Brain microvascular endothelial cell (primary cell): ENCODE measurements at places on chromosomes 2 and 18.

- DNase-seq: no peak
Measured at GRCh38 chr2:69119104-69119894, 106.3 kb downstream of the ANTXR1 start.

DNA sequence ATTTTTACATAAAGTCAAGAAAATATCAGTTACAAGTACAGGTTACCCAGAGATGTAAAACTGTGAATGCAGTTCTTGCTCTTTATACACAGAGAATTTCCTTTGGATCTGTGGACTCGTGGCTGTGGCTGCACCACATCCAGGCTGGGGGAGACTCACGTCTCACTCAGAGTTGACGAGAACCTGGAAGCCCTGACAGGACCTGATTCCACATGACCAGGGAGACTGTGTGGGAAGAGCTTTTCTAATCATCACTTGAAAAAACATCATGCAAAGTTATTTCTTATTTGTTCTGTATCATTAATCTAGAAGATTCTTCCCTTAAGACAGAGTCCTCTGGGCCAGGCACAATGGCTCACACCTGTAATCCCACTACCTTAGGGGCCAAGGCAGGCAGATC lies 1159.0 kb downstream of the RPIA start:
- no peak for DNase-seq

DNA sequence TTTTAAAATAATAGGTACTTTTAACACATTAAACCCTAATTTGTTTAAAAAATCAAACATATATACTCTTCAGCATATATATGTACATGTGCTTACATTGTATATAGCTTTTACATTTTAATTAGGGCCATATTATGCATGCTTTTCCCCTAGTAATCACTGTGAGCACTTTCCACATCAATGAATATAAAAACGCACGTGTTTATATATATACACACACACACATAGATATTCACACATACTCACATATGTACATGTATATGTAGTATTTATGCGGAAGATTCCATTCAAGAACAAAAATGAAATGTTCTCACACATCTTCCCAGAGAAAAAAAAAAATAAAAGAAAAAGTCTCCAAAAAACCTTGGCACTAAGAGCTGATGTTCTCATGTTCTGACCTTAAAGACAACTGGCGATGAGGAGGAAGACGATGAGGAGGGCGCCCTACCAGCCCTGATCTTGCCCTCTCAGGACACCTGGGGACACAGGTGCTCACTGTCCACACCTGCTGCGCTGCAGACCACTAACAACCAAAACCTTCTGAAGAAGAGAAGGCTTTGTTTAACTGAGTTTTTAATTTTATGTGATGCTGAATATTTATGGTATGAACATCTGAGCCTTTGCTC lies 184.7 kb downstream of the HDAC4 start:
- DNase-seq: no peak

DNA sequence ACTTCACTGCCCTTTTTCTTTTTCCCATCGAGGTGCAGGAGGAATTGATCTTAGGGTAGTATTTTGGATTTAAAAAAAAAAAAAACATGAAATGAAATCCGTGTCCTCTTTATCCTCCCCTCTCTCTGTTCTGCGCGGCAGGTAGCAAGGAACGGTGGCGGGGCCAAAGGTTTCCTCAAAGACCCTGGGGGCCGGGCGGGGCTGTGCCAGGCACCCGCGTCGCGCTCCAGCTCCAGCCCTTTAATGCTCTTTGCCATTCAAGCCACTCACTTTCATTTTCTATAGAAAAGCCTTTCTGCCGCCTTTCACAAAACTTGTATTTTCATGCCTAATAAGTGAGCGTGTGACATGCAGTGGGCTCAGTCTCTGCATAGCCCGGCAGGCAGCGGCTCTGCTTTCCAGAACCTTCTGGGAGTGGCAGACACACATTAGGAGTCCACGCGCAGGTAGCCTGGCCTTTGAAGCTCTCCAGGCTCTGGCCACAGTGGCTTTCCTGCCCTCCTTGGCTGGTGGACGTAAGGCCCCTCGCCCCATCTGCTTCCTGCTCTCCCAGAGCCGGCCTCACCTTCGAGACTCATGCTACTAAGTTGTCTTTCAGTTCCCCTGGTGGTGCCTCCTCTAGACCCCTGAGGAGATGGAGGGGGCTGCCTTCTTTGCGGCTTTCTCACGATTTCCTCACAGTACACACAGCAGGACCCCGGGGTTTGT lies 41.7 kb downstream of the AGAP1 start:
- DNase-seq: no peak

DNA sequence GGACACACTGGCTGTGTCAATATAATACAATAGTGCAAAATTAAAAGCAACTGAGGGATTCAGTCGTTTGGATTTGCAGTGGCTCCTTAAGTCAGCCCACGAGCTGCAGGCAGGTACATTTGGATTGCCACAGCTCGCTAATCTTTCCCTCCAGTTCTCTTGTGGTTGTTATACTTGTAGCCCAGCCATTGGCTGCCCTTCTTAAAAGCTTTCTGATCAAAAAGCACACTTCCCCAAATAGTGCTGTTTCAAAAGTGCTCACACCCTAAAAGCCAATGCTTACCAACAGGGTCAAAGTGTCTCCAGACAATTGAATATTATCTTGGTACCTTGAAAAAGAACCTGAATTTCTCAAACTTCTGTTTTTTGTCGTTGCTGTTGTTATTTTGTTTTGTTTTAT lies 404.7 kb upstream of the FAM98A start:
- DNase-seq: no peak

DNA sequence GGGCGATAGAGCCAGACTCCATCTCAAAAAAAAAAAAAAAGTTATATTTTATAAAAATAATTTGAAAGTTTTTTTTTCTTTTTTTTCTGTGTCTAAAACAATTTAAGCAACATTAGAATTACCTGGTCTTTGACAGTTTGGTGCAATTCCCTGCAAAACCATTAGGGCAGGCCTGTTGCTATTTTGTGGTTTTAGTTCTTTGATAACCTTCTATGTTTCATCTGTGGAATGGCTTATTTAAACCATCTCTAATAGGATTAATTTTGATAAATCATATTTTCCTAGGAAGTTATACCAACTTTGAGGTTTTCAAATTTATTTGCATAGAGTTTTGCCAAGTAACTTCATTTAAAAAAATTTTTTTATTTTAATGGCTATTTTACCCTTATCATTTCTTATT lies 141.2 kb upstream of the TWIST2 start:
- DNase-seq: no peak

GRCh38 chr2:46384457-46384815 lies 87.2 kb downstream of the EPAS1 start:
- DNase-seq: no peak

DNA sequence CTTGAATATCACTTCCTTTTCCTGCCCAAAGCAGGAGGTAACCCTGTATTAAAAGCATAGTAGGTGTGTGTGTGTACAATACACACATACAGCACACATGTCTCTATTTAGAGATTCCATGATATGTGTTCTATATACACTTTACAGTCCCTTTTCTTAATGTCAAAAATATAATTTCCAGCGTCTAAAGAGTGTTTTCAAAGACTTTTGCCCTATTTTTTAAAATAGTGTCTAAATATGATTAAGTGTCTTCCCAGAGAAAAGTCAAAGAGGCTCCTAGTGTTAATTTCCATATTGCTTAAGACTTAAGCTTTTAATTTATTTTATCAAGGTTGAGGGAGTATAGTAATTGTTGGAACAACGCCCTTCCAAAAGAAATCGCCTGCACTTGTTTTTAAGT lies 420.3 kb upstream of the POU3F3 start:
- DNase-seq: no peak

DNA sequence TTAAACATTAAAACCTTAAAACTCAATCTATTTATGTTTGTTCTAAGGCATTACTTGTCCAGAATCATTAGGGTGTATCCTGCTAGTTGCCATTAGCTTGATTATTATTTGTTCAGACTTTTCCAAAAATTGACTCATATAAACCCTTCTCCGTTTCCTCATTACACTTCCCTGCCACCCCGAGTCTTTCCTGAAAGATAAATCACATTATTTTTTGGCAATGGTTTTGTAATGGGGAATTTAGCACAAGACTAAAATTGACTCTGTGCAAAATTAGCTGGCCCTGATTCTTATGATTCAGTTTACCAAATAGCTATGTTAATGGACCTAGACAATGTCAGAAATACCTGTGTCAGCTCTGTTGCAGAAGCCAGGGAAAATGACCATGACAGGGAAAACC lies 112.2 kb upstream of the NT5C1B start:
- no peak for DNase-seq

- DNase-seq: no peak
Measured at GRCh38 chr18:79819968-79820351, 22.2 kb downstream of the KCNG2 start.

DNA sequence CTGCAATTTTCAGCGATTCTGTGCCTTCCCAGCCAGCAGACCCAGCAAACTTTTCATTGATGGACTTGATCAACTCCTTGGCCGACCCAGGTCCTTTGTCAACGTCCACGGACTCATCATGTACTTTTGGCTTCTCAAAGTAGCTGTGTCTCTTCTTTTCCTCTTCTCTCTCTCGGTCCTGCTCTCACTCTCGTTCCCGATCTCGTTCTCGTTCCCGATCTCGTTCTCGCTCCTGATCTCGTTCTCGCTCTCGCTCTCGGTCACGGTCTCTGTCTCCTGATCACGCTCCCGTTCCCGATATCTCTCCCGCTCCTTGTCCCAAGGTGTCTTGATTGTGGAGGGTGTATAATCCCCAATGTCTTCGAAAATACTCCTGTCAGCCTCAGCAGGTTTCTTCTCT lies 219.5 kb upstream of the FANCL start:
- no peak for DNase-seq
